ENCODE measurements at places on chromosomes 7 and 10.

GRCh38 chr7:44541028-44541869 lies at the start of gene NPC1L1:
TSS of gene NPC1L1 (minus strand) at chr7:44541330. CDS start at chr7:44541259, 71 bp downstream.
- no peak for DNase-seq

DNA sequence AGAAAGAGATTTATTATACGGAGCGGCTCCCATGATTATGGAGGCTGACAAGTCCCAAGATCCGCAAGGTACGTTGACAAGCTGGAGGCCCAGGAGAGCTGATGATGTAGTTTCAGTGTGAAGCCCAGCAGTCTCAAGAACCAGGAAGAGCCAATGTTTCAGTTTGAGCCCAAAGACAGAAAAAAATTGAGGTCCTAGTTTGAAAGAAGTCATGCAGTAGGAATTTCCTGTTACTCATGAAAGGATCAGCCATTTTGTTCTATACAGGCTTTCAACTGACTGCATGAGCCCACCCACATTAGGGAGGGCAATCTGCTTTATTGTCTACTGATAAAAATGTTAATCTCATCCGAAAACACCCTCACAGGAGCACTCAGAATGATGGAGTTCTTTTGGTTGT lies 51.5 kb downstream of the CCDC71L start:
- DNase-seq: no peak

DNA sequence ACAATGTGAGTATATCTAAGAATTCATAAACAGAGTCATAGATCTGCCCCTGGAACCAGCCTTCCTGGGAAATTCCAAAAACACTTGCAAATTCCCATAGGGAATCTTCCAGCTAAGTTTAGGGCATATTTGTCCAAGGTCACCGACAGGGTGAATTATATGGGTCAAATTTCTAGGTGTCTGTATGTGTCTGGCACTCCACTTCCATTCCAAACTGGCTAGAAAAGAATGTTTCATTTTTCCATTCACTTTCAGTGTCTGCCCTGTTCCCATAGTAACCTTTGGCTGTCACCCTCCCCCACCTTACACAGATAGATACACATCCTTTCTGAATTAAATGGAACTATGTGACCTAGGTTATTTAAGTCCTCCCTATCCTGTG lies 230.9 kb downstream of the CREB5 start:
- no peak for DNase-seq

- no peak for DNase-seq
These were observed 166.6 kb upstream of the NRG3 start for GRCh38 chr10:81708416-81708815.

DNA sequence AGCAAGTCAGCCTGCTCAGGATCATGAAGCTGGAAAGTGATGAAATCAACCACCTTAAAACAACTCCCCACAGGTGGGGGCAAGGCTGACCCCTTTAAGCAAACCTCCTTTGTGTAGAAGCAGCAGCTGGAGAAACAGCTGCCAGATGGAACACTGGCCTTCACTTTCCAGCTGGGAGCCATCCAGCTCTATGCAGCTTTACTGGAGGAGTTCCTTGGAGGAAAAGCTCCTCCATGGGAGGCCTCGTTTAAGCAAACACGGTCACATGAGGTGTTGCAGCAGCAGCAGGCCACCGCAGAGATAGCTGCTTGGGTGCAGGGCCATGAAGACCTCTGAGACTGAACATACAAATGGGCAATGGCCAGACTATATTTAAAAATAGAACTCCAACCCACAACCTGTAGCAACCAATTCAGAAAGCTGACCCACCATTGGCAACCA lies 13.0 kb upstream of the DLG5 start:
- DNase-seq: peak; percentile 62

DNA sequence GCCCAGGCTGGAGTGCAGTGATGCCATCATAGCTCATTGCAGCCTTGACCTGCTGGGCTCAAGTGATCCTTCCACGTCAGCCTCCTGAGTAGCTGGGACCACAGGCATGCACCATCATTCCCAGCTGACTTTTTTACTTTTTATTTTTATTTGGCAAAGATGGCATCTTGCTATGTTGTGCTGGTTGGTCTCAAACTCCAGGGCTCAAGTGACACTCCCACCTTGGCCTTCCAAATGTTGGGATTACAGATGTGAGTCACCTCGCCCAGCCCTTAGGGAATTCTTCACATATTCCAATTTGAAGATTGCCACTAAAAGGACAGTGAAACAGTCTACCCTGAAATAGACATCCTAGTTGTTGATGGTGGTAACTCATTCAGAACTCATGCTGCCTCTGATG lies 27.7 kb downstream of the SUGCT start:
- no peak for DNase-seq

DNA sequence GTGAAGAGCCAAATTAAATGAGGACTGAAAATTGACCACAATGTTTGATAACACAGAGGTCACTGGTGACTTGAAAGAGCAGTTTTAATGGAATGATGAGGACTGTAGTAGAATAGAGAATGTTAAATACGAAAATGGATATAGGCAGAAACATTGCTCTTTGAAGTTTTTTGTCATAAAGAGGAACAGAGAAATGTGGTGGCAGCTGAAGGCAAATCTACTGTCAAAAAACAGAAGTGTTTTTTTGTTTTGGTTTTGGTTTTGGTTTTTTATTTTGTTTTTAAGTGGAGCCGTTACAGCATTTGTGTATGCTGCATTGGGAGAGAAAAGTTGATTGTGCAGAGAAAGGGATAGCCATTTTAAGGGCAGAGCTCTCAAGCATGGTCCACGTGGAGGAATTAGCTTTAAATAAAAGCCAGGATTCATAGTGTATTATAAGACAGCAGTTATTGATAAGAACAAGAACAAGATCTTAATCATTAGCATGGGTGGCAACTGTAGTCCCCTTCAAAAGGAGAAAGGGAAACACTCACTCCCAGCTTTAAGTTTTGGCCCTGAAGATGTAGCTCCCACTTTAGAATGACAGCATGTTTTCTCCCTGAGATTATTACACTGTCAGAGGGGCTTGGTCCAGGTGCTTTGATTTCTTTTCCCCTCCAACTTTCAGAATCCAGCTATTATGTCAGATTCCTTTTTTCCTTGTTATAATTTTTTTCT lies 156.7 kb upstream of the BET1 start:
- no peak for DNase-seq

DNA sequence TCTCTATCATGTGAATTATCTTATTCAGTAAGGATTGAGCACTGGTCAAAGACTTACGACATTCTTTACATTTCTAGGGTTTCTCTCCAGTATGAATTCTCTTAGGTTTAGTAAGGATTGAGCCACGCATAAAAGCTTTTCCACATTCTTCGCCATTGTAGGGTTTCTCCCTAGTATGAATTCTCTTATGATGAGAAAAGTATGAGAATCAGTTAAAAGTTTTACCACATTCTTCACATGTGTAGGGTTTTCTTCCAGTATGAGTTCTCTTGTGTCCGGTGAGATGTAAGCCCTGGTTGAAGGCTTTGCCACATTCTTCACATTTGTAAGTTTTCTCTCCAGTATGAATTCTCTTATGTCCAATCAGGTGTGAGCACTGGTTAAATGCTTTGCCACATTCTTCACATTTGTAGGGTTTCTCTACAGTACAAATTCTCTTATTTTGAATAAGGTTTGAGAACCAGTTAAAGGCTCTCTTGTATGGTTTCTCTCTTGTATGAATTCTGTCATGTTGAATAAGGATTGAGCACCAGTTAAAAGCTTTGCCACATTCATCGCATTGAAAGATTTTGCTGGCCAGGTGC lies 445.9 kb downstream of the ZNF479 start:
- no peak for DNase-seq

GRCh38 chr10:73950155-73950948 lies 39.4 kb downstream of the PLAU start:
- no peak for DNase-seq

DNA sequence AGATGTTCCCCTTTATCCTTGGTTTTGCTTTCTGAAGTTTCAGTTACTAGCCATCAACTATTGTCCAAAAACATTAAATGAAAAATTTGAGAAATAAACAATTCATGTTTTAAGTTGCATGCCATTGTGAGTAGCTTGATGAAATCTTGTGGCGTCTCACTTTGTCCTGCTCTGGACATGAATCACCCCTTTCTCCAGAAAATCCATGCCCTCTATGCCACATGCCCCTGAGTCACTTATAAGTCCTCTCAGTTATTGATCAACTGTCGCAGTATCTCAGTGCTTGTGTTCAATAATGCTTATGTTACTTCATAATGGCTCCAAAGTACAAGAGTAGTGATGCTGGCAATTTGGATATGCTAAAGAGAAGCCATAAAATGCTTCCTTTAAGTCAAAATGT lies 208.0 kb upstream of the FERD3L start:
- DNase-seq: no peak

DNA sequence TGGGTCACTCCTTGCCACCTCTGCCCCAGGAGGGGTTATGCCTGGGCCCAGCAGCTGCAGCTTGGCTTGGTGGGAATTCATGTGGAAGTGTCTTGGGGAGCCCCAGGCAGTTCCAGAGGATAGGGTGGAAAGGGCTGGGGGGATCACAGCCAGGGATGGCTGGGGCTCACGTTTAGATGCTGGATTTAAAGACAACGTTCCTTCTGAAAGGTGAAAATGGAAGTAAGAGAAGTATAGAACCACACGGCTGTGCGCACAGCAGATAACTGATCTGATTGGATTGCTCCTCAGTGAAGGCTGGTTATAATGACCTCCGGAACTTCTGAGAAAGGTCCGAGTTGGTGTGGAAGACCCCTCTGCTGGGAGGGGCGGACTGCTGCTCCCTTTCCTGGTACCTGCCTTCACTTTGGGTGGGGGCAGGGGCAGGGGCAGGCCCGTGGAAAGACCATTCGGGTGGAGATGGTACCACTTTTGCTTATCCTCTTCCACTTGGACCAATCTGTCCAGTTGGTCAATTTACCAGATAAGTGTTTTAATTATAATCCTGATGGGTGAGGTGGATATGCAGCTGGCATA lies 7.9 kb upstream of the MYL7 start:
- DNase-seq: no peak

DNA sequence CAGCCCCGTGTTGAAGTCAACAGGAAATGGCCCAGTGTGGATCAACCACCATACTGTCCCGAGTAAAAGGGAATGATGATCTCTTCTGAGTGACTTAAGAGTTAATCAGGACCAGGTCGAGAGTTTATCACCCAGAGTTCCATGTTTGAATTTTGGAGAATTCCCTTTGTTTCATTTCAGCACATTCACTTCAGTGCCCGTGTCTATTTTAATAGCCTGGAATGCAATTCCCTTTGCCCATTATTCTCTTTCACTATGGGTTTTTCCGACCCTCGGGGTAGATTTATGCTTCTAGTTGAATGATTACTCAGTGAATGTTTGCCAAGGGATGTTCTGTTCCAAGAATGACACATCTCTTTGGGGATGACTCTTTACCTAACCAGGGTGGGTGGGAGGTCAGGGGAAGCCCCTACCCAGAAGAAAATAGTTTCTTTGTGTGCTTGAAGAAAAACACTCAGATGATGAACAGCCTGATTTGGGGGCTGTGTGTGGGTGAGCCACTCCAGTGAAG lies 594.9 kb downstream of the INHBA start:
- DNase-seq: no peak

- no peak for DNase-seq
These were observed 13.1 kb downstream of the PLEKHS1 start for GRCh38 chr10:113764582-113764981.

DNA sequence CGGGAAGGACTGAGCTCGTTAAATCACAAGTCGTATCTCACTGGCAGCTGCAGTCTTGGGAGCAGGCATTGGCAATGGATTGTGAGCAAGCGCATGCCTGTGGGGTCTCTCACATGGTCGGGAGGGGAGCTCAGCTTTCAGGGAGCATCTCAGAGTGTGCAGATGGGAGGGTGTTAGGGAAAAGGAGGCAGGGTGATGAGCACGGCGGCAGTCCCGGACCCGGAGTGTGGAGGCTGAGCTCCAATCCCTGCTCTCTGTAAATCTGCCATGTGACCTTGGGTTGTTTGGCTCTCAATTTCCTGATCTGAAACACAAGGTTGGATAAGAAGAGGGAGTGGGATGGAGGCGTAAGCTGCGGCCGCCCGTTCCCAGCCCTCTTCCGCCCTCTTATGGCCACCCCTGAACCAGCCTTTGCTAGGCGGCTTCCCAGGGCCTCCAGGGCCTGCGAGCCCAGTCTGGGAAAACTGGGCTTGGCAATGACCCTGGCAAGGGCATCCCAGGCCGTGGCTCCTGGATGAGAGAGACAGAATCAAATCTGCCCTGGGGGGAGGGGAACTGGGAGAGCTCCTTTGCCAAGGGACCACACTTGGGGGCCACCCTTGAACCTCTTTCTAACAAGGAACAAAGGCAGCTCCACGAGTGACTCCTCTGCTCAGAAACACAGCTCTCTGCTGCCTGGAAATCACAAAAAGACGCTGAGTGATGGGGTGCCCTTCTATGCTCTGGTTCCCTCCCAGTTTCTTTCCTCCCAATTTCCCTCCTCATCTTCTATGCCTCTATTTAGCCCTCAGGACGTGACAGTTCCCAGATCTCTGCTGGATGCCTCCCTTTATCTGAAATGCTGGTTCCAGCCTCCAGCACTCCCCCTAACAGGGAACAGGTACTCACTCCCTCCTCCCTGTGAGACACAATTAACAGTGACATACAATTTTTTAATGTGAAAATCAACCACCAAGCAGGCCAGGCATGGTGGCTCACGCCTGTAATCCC lies 41.7 kb upstream of the LOXL4 start:
- DNase-seq: peak; percentile 57

- no peak for DNase-seq
These were observed 757.1 kb downstream of the AUTS2 start for GRCh38 chr7:70355198-70356020.

- no peak for DNase-seq
These were observed 111.3 kb upstream of the KCTD7 start for GRCh38 chr7:66517212-66517909.

- DNase-seq: no peak
These were observed 3.2 kb downstream of the HOXA5 start for GRCh38 chr7:27140126-27140857.

- no peak for DNase-seq
These were observed 212.7 kb upstream of the KCND2 start for GRCh38 chr7:120060281-120060680.

- no peak for DNase-seq
These were observed 386 bp upstream of the EIF4EBP2 start for GRCh38 chr10:70403483-70404035.

All from right renal cortex interstitium (tissue), 3 donors.